ENCODE measurements at places on chromosomes 1 and 21. TPM values are rescaled to one million over a fixed set of nuclear protein-coding genes. Genes with fewer than 3 reads are reported as not detected.

- no peak overlapping the region for H3K4me3 ChIP-seq
- peak; percentile 51 for DNase-seq
- no peaks in the 10 kb centered on the region for H3K36me3 ChIP-seq
- H3K27ac ChIP-seq: no peak overlapping the region
Measured at GRCh38 chr1:210558302-210558701, 229.6 kb downstream of the HHAT start.

- peaks cover 16% of the 10 kb centered on the region for H3K27me3 ChIP-seq
- no peak overlapping the region for H3K27ac ChIP-seq
- no peak for DNase-seq
- H3K4me3 ChIP-seq: no peak overlapping the region
Measured at GRCh38 chr1:202821467-202821866, 10.7 kb downstream of the PCAT6 start.

Gene LYST
- total RNA-seq: 50.2 TPM

DNA sequence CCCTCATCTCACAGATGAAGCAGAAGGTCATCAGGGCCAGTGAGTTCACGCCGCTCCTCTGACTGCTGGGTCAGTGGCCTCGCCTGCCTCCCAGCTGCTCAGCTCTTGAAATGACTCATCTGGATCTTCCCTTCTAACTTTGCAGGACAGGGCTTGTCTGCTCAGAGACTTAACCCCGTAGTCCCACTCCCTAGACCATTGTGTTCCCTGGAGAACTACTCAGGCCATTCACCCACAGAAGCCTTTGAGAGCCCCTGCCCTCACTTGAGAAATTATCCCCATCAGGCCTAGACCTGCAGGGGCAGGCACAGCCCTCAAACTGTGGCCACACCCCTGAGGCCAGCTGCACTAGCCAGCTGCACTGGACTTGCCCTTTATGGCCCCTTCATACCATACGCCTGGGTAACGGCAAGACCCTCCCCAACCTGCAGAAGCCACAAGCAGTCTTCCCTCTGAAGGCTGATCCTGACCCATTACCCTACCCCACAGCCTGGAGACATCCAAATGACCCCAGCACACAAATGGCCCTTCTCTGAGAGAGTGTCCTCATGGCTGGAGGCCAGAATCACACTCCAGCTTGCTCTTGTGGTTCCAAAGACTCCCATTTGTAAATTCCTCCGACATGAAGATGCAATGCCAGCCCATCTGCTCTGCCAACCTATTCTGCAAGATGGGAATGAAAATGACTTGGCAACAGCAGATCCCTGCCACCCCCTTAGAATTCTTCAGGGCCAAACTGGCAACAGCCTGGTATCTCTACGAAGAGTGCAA is 33.2 kb downstream of the RCSD1 start:
- no peaks in the 10 kb centered on the region for H3K36me3 ChIP-seq
- H3K4me1 ChIP-seq: peaks cover 22% of the 10 kb centered on the region
- no peaks in the 10 kb centered on the region for H3K27me3 ChIP-seq
- H3K4me3 ChIP-seq: no peak overlapping the region
- H3K27ac ChIP-seq: peak overlapping the region; percentile 1

DNA sequence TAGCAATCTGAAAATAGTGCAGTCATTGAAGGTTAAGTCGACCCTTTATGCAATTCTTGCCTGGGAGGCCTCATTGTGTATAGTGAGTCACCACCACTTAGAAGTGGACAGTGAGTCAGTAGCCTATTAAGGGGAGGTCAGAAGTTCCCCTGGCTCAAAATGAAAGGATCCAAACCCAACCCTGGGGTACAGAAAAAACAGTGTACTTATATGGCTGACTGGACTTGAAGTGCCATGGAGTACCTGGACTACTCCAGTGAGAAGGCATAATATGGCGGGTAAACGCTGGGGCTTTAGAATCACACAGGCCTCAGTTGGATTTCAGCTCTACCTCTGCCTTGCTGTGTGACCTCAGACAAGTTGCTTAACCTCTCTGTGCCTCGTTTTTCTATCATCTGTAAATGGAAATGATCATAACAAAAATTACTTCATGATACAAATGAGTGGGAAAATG is 2.2 kb upstream of the BCL9 start:
- DNase-seq: peak; percentile 98
- H3K27me3 ChIP-seq: no peaks in the 10 kb centered on the region
- no peaks in the 10 kb centered on the region for H3K36me3 ChIP-seq
- H3K4me3 ChIP-seq: no peak overlapping the region

- no peaks in the 10 kb centered on the region for H3K36me3 ChIP-seq
- H3K4me1 ChIP-seq: peaks cover 9% of the 10 kb centered on the region
- H3K27ac ChIP-seq: peak overlapping the region; percentile 32
Measured at GRCh38 chr21:26124896-26125295, 45.7 kb downstream of the APP start.
